Erythroblast (primary cell): ENCODE measurements at places on chromosomes 7 and 10.

- no peak for DNase-seq
Observed at GRCh38 chr7:133099633-133100286, 17.9 kb upstream of the CHCHD3 start.

- no peak for DNase-seq
Observed at GRCh38 chr10:26441491-26442214, 3.5 kb downstream of the APBB1IP start.

DNA sequence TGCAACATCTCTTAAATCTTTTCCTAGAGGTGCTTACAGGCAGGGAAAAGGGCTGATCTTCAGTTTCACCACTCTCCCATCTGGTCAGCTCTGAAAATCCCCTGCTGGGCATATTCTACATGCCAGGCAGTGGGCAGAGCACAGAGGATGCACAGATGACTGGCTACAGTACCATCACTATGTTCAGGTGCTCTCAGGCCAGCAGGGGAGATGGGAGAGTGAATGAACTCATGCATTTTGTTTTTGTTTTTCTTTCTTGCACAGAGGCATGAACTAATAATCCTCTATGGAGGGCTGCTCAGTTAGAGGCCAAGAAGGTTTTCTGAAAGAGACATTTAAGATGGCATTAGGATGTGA, 19.3 kb downstream of the ELMO1 start:
- DNase-seq: no peak

GRCh38 chr7:41969561-41970105, 266.7 kb upstream of the INHBA start:
- no peak for DNase-seq

DNA sequence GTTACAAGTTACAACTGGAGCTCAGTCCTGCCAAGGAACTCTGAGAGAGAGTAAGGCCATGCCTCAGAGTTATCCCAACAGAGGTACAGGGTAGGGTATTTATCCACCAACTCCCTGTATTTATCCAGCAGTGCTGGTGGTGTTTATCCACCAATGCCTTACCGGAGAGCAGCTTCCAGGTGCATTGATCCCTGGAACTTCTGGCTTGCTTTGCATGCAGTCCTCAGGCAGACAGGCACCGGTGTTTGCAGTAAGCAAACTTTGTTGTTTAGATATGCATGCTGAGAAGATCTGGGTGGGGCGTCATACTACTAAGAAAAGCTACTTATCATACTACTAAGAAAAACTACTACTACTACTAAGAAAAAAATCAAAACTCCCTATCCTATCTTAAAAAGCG, 92.4 kb downstream of the CYP26A1 start:
- DNase-seq: no peak

DNA sequence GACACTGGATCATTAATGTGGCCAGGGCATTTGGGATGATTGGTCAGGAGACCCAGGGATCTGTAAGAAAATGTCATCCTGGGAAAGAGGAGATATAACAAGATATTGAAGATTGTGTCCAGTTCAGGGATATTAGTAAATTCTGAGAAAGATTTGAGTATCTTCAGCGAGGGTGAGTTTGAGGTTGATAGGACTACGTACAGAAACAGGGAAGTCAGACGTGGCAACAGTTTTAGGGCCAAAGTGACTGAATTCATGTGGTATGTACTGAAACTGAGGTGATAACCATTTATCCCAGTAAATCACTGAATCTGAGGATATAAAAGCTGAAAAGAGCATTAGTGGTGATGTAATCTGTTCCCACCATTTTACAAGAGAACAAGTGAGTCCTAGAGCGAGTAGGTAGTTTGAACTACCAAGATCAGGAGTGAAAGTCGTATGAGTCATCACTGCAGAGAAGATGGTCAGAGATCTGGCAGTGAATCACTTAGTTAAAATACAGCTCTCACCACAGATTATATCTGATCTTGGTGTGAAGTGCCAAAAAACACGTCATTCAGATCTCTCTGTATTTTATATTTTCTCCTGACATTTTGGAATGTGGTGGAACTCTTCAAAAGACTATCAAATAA, 220.5 kb downstream of the CDK14 start:
- no peak for DNase-seq

DNA sequence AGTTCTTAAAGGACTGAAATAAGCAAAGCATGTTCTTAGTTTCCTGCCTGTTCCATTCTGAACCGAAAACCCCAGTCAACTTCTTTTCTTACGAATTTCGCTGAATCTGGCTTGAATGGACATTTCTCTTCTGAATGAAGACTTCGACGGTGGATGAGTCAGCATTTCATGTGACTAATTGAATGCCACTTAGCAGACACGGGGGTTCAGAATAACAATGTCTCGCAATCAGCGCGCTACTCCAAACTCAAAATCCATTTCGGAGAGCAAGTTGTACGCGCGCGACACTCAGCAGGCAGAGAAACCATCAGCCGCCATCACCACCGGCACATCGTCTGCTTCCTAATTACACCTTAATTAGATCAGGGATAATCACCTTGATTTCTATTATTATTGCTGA, 239.0 kb upstream of the KLF6 start:
- DNase-seq: no peak

- DNase-seq: no peak
Observed at GRCh38 chr10:11256896-11257295, 239.2 kb downstream of the CELF2 start.

DNA sequence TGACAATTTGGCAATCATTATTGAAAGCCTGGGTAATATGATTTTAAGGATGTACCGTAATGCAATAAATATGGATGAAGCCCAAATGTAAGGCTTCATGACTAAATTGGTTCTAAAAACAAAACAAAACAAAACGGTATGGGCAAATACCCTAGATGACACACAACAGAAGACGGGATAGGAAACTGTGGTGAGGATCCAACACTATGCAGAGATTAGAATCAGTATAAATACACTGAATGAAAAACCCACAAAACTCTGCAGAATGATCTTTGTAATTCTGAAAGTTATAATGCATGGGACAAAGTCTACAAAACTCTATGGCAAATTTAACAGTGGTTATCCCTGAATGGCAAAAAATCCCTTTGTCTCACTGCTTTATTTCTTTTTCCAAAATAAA, 57.6 kb downstream of the MALSU1 start:
- DNase-seq: no peak

GRCh38 chr10:77622889-77623291, 14.7 kb downstream of the KCNMA1 start:
- DNase-seq: no peak

GRCh38 chr7:44716205-44716604, 32.4 kb upstream of the ZMIZ2 start:
- no peak for DNase-seq

DNA sequence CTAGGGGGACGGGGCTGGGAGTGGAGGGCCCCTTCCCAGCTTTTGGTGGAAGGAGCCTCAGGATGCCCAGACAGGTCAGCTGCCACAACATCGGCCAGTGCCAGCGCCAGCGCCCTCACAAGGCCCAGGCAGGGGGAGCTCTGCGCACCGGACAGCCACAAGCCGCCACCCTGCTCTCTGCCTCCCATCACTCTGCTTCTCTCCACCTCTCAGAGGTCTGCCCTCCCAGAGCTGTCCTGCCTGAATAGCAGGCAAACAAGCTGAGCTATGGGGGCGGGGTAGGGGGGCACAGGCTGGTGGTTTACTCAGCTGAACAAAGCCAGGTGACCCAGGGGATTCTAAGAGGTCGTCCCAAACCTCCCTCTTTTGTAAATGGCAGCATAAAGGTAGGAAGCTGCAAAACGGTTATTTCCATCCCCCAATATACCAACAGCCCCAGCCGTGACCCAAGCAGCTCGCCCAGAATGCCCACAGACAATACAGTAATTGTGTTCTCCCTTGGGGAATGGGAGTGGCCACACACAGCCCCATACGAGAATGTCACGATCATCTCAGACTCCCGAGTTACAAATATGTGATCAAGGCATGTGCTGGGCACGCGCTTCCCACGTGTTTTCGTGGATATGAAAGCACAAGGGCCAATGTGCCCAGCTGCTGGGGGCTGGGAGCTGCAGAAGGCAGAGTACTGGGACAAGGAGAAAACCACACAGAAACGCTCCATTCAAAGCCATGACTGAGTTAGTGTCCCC, 19.7 kb downstream of the FAM53B start:
- DNase-seq: no peak

- no peak for DNase-seq
Observed at GRCh38 chr7:79719216-79719615, 265.7 kb upstream of the MAGI2 start.

DNA sequence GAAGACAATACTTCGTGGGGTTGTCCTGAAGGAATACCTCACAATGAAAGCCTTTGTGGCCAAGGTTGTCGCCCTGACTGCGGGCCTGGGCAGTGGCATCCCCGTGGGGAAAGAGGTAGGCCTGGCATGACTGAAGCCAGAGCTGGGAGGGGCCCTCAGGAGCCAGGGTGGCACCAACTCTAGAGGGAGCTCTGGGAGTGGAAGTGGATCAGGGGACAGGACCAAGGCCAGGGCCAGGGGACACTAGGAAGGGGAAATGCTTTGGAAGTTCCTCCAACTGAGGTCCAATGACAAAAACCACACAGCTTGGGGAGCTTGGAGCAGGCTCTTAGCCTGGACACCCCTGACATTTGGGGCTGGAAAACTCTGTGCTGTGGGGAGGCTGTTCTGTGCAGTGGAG, 5.8 kb downstream of the CLCN1 start:
- no peak for DNase-seq

DNA sequence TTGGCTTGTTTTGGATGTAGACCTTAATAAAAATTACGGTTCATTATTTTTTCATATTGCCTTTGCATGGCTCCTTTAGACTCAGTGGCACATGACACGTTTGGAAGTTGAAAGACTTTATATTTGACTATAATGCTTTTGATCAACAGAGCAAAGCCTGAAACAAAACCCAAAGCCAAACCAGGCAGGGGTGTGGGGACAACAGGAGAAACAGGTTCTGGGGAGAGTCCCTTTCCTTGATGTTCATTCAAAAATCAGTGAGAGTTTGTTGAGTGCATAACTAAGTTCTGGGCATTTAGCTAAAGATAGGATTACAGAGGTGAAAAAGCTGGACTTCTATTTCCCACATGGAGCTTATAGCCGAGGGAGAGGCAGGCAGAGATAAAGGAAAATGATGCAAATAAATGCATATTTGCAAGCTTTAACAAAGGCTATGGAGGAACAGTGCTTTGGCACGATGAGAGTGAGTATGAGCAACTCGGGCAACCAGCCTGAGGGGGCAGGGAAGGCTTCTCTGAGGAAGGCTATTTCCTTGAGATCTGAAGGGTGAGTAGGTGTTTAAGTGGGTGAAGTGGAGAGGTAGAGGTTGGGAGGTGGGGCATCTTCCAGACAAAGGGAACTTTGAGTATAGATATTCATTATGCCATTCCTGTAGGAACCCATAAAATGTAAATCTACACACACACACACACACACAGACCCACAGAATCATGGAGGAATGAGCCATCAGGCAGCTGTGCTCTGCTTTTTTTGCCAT, 34.5 kb upstream of the PDZD8 start:
- DNase-seq: peak; percentile 34

GRCh38 chr10:77726732-77727131, 89.1 kb upstream of the KCNMA1 start:
- DNase-seq: no peak

- no peak for DNase-seq
Observed at GRCh38 chr7:56028942-56029630, 22.2 kb downstream of the PSPH start.

DNA sequence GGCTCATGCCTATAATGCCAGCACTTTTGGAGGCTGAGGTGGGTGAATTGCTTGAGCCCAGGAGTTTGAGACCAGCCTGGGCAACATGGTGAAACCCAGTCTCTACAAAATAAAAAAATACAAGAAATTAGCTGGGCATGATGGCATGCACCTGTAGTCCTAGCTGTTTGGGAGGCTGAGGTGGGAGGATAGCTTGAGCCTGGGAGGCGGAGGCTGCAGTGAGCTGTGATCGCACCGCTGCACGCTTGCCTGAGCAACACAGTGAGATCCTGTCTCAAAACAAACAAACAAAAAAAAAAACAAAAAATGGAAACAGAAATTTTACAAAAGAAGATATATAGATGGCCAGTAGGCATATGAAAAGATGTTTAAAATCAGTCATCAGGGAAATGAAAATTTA, 57.1 kb downstream of the PTEN start:
- DNase-seq: no peak

DNA sequence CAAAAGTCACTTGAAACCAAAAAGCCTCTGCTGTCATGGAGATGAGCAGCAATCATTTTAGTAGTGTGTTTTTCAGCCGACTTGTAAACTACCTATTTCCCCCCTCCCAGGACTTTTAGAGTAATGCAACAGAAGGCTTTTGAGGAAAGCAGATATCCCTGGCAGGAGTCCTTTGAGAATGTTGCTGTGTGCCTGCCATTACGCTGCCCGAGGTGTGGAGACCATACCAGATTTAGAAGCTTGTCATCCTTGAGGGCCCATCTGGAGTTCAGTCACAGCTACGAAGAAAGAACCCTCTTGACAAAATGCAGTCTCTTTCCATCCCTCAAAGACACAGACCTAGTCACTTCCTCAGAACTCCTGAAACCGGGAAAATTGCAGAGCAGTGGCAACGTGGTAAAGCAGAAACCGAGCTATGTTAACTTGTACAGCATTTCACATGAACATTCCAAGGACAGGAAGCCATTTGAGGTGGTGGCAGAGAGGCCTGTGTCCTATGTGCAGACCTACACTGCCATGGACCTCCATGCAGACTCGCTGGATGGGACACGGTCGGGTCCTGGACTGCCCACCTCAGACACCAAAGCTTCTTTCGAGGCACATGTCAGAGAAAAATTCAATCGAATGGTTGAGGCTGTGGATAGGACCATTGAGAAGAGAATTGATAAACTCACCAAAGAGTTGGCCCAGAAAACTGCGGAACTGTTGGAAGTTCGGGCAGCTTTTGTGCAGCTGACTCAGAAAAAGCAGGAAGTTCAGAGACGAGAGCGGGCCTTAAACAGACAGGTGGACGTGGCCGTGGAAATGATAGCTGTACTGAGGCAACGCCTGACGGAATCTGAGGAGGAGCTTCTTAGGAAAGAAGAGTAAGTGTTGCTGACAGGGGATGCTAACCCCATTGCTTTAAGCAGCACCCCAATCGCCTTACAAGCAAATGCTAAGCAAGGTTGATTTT, 2.2 kb downstream of the ZNF365 start:
- no peak for DNase-seq

GRCh38 chr10:30199376-30200016, 140.1 kb upstream of the JCAD start:
- DNase-seq: no peak
